ENCODE measurements at places on chromosomes 7 and 10. TPM values are rescaled to one million over a fixed set of nuclear protein-coding genes. Genes with fewer than 3 reads are reported as not detected.

Gene CH25H
- 0.99 TPM for total RNA-seq

Gene PRLHR
- not detected for total RNA-seq

Gene AKR1C8
- 0.27 TPM for total RNA-seq

Gene TBX20
- 4.6 TPM for total RNA-seq

Gene TIMM23B
- 27.1 TPM for total RNA-seq

Gene ZNF365
- total RNA-seq, result 2.9 TPM

Gene TLX1
- total RNA-seq, result not detected

Gene OGA
- total RNA-seq, result 360 TPM

Gene ACSM6
- not detected for total RNA-seq

Gene ABCB1
- 8.0 TPM for total RNA-seq

Gene FAM25G
- not detected for total RNA-seq

Gene NPSR1
- 0.99 TPM for total RNA-seq

Gene UPK3B
- total RNA-seq, result 0.99 TPM

Gene ZNF398
- 30.3 TPM for total RNA-seq

Gene C7orf57
- 0.22 TPM for total RNA-seq

Gene MUC12
- not detected for total RNA-seq

Gene RP9
- 14.3 TPM for total RNA-seq

Gene SH2B2
- total RNA-seq, result 16.7 TPM

Gene BRAF
- 108 TPM for total RNA-seq

Gene NRAP
- total RNA-seq, result 13.0 TPM

Gene CCZ1
- 76.5 TPM for total RNA-seq

Gene PAX4
- not detected for total RNA-seq

Gene RNF148
- 4.3 TPM for total RNA-seq

Gene RAB19
- total RNA-seq, result 0.93 TPM

Gene PKD1L1
- total RNA-seq, result 2.1 TPM

Gene PRR15
- total RNA-seq, result not detected

Gene C10orf67
- 0.11 TPM for total RNA-seq

Gene GARIN1A
- 0.49 TPM for total RNA-seq

Gene GBX1
- total RNA-seq, result not detected

Gene PTPRN2
- 13.2 TPM for total RNA-seq

Gene OPN4
- total RNA-seq, result not detected

Gene TRIM50
- total RNA-seq, result not detected

Measured in camera-type eye (tissue), 1 donor.